Common myeloid progenitor, CD34-positive (primary cell): ENCODE measurements at places on chromosomes 1 and 21.

- DNase-seq, result peak; percentile 75
Observed at GRCh38 chr1:211830328-211831142, at the start of gene LPGAT1. Gene LPGAT1 (minus strand): TSS chr1:211830763. CDS start chr1:211829296, 1,467 bp downstream.

DNA sequence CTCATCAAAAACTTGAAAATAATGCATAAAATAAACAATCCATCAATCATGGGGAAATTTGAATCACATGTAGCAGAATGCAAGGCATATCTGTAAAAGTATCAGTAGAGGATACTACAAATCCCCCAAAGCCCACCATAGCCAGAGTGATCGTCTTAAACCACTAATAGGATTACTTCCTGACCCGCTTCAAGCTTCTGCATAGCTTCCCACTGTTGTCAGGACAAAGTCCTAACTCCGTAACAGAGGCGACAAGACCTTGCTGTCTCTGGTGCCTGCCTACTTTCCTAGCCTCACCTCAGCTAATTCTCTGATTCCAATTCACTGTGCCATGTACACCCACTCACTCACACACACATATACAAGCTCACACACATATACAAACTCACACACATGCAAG, 161.2 kb upstream of the NFIA start:
- DNase-seq, result no peak

GRCh38 chr1:63366908-63367214, 566 bp upstream of the ALG6 start:
- DNase-seq, result no peak

DNA sequence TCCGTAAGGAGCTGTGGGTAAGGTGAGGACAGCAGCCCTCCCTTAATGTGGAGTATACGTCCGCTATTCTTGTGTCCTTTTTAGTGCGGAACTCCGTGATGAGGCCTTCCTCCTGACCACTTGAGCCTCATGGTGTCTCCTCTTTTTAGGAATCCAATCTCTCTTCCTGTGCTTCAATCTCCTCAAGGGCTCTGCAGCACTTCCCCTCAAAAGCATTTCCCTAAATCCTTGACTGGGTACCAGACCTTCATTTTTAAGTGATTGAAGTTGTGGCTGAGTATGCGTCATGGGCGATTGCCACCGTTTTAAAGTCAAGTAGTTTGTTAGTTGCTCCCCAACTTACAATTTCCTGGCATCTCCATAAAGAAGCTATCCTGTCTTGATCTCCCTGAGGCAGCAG, 62.8 kb downstream of the SAMSN1 start:
- DNase-seq, result no peak

DNA sequence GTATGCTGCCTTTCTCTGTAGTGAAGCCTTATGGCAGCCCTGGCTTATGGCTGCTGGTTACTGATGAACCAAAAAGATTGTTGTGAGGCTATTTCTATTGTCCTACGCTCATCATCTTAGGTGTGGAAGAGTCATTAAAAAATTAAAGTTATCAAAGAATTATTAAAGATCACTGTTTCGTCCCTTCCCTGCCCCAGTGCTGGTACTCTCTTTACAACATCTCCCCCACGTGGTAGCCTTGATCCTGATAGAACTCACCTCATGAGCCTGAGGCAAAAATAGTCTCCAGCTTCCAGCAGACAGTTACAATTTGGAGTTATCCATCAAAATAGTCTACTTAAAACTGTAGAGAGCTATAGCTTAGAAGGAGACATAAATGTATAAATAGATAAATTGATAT, 201.5 kb downstream of the S1PR1 start:
- DNase-seq, result peak; percentile 24

- no peak for DNase-seq
Observed at GRCh38 chr1:178092878-178093493, 918 bp upstream of the RASAL2 start.

DNA sequence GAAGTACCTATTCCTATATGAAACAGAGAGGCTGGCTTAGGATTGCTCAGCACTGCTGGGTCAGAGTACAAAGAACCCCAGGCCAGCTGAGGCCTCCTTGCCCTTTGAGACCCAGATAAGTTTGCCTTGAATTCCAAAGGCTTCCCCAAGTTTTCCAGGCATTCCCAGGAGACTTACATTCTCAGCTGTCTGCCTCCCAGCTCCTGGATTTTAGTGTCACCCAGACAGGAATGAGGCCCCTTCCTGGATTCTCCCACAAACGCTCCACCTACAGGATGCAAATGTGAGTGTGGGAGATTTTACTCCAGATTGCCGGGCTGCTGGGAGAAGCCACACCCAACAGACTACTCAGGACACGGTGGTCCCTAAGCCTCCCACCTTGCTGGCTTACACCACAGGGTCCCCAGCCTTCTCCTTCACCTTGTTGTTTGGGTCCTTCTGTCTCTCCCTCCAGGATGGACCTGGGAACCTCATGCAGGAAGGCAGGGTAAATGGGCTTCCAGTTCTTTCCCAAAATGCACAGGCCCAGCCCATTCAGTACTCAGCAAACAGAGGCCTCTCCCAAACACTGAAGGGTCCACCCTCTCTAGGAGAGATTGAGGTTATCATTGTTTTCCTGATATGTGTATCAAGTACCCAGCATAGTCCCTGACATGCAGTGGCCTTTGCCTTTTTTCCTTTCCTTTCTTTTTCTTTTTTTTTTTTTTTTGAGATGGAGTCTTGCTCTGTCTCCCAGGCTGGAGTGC, 10.6 kb downstream of the RHBG start:
- no peak for DNase-seq

GRCh38 chr21:44854664-44855446, 18.6 kb downstream of the PTTG1IP start:
- DNase-seq, result peak; percentile 93

DNA sequence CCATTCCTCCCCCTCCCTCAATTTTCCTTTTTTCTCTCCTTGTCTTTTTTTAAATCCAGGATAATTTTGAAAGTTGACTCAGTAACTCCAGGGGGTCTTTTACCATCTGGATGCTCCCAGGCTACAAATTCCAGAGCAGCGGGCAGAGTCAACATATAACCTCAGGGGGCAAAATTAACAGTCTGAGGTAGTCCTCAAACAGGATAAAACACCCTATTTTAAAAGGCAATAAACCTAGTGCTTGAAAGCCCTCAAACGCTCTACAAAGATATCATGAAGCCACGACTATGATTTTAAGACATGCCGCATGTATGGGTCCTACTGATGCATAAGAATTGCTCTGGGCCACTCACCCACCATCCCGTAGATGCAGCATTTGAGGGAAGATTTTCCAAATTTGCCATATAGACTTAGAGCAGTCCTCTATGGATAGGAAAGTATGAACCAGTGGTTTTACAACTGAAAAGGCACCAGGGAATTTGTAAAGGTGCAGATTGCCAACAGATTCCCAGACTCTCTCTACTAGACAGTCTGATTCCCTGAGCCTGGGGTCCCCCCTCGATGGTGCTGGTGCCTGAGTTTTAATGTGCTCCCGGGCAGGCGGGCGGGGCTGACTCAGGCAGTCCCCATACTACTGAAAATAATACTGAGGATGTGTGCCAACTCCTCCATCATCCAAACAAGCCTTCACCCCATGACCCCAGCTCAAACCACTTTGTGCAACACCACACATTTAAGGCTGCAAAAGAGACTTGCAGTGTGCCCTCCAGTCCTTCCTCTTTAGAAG, 37.2 kb downstream of the PTPN14 start:
- DNase-seq, result no peak

GRCh38 chr1:15231714-15232201, 15.3 kb upstream of the FHAD1 start:
- DNase-seq, result no peak

GRCh38 chr1:25109531-25109951, 122.8 kb downstream of the SYF2 start:
- DNase-seq, result peak; percentile 52

GRCh38 chr1:153404768-153405167, 11.6 kb upstream of the S100A7A start:
- DNase-seq, result peak; percentile 50

- DNase-seq, result peak; percentile 79
Observed at GRCh38 chr1:206583707-206584648, 28.3 kb downstream of the EIF2D start.

GRCh38 chr1:109399326-109399957, 1.7 kb upstream of the SORT1 start:
- peak; percentile 68 for DNase-seq

DNA sequence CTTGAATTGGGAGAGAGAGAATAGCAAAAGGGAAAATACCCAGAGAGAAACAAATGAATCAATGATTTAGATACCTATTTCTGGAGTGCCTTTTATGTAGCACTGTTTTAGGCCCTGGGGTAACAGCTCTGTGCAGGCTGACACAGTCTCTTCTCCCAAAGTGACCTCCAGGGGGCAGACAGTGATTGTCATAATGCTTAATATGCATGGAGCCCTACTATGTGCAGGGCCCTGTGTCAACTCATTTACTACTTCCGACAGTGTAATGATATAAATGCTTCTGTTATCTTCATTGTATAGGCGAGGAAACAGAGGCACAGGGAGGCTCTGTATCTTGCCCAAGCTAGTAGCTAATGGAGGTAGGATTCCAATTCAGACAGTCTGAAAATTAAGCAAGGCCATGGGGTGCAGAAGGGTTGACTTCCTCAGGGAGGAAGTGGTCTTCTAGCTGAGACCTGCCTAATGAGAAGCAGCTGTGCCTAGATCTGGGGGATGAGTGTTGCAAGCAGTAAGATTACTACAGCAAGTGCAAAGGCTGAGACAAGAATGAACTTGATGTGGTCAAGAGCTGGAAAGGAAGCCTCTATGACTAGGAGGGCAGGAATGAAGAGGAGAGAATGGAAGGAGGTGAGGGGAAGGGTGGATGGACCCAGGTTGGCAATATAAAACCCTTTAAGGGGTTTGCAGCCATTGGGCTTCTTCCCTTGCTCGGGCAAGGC, 16.2 kb upstream of the SERINC2 start:
- peak; percentile 18 for DNase-seq

DNA sequence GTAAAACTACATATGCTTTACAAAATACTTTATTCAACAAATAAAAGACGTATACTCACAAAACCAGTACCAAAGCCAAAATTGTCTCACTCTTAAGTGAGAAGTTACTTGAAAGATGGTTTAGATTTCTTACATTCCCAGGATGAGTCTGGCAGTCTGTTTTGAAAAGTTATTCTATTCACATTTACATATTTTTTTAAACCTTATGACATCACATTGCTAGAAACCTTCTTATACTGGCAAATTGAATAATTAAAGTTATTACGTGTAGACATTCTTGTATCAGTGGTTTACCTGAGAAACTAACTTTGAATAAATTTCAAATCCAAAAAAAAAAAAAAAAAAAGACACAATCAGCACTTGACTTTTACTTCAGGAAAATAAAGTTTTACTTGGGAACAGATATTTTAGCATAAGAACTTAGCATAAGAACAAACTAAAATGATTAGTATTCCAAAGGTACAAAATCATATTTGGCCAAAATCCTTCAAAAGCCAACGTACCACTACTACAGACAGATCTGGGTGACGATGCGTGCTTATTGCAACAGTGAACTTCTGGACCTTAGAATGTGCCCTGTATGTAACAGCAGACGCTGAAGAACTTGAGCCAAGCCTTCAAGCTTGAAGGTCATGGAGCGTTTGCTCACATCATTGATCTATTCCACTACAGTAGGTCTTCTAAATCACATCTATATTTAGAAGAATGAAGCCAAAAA, 2.5 kb downstream of the CDC42BPA start:
- no peak for DNase-seq
